Cardiac muscle cell (in vitro differentiated cells and primary cell): ENCODE measurements at places on chromosomes 12 and 14. TPM values are rescaled to one million over a fixed set of nuclear protein-coding genes. Genes with fewer than 3 reads are reported as not detected.

FKBP3 gene
- total RNA-seq = 54.0 and 69.6 TPM in 2 replicates

CCDC196 gene
- not detected in 2 replicates for total RNA-seq

TMEM253 gene
- 0.46 and 1.2 TPM in 2 replicates for total RNA-seq

ERC1 gene
- 25.8 and 46.3 TPM in 2 replicates for total RNA-seq

DDIT3 gene
- 30.2 and 44.2 TPM in 2 replicates for total RNA-seq

ADCY4 gene
- 0.35 and 1.5 TPM in 2 replicates for total RNA-seq

PRICKLE1 gene
- 58.8 and 71.4 TPM in 2 replicates for total RNA-seq

GRCh38 chr14:69612014-69612782, 802 bp downstream of the SUSD6 start:
- peak overlapping the region; percentile 90 for H3K4me3 ChIP-seq
- peak; percentile 28 for DNase-seq
- peaks cover 41% of the 10 kb centered on the region for H3K4me1 ChIP-seq

GRCh38 chr12:642633-643474, 20.4 kb downstream of the NINJ2 start:
- H3K27me3 ChIP-seq = no peaks in the 10 kb centered on the region
- DNase-seq = peak; percentile 69
- peaks cover 13% of the 10 kb centered on the region for H3K4me1 ChIP-seq
- peak overlapping the region; percentile 84 for H3K27ac ChIP-seq
- peak overlapping the region; percentile 29 for H3K4me3 ChIP-seq
- H3K36me3 ChIP-seq = no peaks in the 10 kb centered on the region

GRCh38 chr14:76769636-76770292, 8.5 kb downstream of the VASH1 start:
- H3K36me3 ChIP-seq = no peaks in the 10 kb centered on the region
- H3K4me1 ChIP-seq = peaks cover 36% of the 10 kb centered on the region
- no peaks in the 10 kb centered on the region for H3K27me3 ChIP-seq
- no peak overlapping the region for H3K4me3 ChIP-seq
- DNase-seq = no peak
- no peak overlapping the region for H3K27ac ChIP-seq

DNA sequence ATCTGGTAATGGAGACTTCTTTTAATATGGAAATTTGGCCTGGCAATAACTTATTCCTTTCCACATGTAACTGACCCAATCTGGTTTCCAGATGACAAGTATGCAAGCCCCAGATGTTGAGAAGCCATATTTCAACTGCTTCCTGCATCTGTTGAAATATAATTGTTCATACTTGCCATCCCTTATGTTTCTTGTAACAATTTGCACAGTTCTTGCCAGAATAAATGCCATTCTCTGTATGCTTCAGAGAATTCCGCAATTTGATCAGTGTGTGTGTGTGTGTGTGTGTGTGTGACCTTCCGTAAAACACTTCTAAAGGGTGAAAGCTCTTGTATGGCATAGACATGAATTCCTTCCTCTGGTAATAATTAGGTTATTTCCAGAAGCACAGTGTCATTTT, 1.8 kb upstream of the CLEC2A start:
- no peaks in the 10 kb centered on the region for H3K36me3 ChIP-seq
- H3K27me3 ChIP-seq = no peaks in the 10 kb centered on the region
- no peak for DNase-seq
- H3K27ac ChIP-seq = no peak overlapping the region
- H3K4me1 ChIP-seq = peaks cover 10% of the 10 kb centered on the region

DNA sequence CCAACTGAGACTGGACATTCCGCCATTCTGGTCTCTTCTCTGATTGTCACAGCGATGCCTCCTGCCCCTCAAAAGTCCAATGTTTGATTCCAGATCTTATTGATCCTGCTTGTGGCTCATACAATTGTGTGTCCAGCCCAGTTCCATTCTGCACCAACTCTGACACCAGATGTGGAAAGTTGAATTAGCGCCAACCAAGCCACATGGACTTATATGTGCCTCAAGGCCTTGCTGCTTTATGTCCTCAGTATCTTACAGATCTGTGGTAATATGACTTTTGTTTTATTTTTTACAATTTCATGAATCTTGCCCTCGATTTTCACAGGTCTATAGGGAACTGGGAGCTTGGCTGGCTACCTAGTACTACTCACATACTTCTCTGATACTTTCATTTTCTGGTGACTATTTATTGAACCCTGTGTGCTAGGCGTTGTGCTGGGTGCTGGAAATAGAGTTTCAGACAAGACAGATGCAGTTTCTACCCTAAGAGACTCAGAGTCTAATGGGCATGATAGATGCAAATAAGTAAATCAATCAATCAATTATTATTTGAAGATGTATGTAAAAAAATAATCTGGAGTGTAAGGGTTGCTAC, 472.0 kb downstream of the TMTC2 start:
- no peaks in the 10 kb centered on the region for H3K36me3 ChIP-seq
- no peaks in the 10 kb centered on the region for H3K4me1 ChIP-seq
- DNase-seq = no peak

GRCh38 chr12:50039151-50039835, 14.0 kb upstream of the RACGAP1 start:
- H3K4me3 ChIP-seq = no peak overlapping the region
- no peak overlapping the region for H3K27ac ChIP-seq
- DNase-seq = peak; percentile 90
- H3K4me1 ChIP-seq = no peaks in the 10 kb centered on the region
- H3K27me3 ChIP-seq = no peaks in the 10 kb centered on the region

GRCh38 chr14:105419195-105420091, at the start of gene MTA1:
MTA1 (plus strand) TSS chr14:105419827; CDS start chr14:105420036, 209 bp downstream.
- H3K36me3 ChIP-seq = no peaks in the 10 kb centered on the region
- DNase-seq = peak; percentile 44
- H3K4me3 ChIP-seq = peak within 1 kb of the TSS; percentile 85
- H3K27me3 ChIP-seq = no peaks in the 10 kb centered on the region

DNA sequence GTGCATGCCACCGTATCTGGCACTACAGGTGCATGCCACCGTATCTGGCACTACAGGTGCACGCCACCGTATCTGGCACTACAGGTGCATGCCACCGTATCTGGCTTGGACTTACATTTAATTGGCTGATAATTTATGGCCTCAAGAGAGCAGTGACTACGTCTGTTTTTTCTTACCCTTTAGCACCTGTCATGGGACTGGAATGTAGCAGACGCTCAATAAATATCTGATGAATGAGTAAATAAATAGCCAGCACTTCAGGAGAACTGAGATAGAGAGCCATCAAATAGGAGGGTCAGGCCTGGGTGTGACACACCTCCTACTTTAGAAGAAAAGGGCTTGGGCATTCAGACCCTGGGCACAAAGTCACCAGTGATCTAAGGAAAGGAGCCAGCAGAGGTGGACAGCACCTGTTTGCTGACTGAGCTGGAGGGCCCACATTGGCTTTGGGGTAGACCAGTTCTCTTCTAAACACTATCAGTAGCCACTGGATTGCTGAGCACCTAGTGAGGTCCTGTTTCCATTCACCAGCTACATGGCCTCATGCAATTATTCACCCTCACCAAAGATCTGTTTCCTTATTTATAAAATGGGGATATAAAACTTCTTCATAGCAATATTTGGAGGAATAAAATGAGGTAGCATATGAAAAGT, 50.1 kb downstream of the RFX4 start:
- H3K27ac ChIP-seq = no peak overlapping the region
- DNase-seq = no peak
- no peak overlapping the region for H3K4me3 ChIP-seq
- H3K4me1 ChIP-seq = no peaks in the 10 kb centered on the region

DNA sequence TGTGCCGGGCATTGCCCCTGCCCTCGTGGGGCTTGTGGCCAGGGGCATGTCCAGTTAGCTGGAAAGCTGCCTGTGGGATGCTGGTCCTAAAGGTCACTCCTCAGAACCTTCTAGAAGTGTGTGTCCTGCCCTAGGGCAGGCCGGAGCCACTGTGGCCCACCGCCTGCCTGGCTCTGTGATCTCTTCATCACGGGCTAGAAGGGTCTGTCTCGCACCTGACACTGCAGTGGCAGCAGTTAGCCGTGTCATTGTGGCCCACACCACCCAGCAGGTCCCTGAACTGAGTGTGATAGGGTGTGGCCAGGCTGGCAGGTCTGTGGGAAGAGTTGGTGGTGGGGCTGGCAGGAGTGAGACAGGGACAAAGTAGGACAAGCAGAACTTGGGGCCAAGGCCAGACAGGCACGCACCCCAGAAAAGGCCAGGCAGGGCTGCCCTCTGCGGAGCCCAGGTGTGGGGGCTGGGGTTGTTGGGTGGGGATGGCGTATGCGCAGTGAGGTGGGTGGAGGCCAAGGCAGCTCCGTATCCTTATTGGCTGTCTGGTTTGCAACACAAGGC, 41.2 kb downstream of the ADGRD1 start:
- H3K27me3 ChIP-seq = no peaks in the 10 kb centered on the region
- H3K4me3 ChIP-seq = no peak overlapping the region
- peaks cover 33% of the 10 kb centered on the region for H3K36me3 ChIP-seq
- no peaks in the 10 kb centered on the region for H3K4me1 ChIP-seq

DNA sequence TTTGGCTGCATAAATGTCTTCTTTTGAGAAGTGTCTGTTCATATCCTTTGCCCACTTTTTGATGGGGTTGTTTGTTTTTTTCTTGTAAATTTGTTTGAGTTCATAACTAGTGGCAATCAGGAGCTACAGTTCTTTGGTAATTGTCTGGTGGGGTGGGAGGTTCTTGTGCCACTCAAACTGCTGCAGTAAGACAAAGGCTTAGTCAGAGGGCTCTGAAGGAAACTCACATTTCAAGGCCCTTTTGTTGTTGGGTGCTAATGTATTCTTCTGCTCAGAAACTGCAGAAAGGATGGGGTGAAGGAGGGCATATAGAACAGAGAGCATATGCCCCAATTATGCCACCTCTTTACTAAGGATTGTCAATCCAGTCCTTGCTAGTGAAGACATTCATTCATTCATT, 21.9 kb downstream of the MYRFL start:
- H3K36me3 ChIP-seq = no peaks in the 10 kb centered on the region
- DNase-seq = no peak
- no peak overlapping the region for H3K4me3 ChIP-seq
- H3K27ac ChIP-seq = no peak overlapping the region
- no peaks in the 10 kb centered on the region for H3K27me3 ChIP-seq
